Iris pigment epithelial cell (primary cell): ENCODE measurements at places on chromosomes 1 and 21.
A peak's percentile ranks its signal among the peaks of the same experiment; 100 is the strongest.

- DNase-seq, result peak; percentile 71
These were observed 8.6 kb downstream of the YBEY start for GRCh38 chr21:46294647-46295176.

GRCh38 chr21:22900490-22900889, 1902.3 kb downstream of the NCAM2 start:
- DNase-seq, result peak; percentile 25

DNA sequence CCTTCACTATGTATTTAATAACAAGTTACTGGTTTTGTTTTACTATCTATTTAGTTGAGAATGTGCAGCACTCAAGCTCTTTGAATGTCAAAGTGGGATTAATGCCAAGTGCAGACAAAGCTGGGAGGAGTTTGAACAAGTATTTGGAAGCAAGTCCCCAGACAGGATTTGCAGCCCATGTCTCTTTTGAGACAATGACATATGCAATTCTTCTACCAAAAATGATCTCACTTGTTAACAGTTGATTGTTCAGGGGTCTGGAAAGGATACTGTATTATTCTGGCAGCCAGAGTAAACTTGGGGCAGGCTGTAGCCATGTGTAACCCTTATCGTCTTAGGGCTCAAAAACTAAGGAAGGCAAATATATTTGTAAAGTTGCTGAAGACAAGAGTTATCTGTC, 15.8 kb downstream of the COLGALT2 start:
- DNase-seq, result no peak

GRCh38 chr1:40712405-40712944, 21.0 kb downstream of the NFYC start:
- DNase-seq, result no peak

DNA sequence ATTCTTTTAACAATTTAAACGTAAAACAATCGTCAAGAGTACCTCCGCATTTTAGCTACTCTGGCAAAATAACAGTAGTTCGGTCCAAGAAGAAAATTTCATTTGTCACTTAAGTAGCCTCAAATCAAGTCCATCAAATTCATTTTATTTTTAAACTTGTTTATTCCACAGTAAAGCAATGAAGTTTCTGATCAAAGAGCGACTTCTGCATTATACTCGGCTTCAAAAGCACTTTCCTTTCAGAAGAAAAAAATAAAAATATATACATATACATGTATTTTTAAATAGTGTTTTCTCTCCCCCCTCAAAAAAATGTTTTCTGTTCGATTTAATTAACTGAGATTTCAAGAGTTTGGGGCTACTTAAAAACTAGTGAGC, 115.0 kb downstream of the RERE start:
- no peak for DNase-seq

DNA sequence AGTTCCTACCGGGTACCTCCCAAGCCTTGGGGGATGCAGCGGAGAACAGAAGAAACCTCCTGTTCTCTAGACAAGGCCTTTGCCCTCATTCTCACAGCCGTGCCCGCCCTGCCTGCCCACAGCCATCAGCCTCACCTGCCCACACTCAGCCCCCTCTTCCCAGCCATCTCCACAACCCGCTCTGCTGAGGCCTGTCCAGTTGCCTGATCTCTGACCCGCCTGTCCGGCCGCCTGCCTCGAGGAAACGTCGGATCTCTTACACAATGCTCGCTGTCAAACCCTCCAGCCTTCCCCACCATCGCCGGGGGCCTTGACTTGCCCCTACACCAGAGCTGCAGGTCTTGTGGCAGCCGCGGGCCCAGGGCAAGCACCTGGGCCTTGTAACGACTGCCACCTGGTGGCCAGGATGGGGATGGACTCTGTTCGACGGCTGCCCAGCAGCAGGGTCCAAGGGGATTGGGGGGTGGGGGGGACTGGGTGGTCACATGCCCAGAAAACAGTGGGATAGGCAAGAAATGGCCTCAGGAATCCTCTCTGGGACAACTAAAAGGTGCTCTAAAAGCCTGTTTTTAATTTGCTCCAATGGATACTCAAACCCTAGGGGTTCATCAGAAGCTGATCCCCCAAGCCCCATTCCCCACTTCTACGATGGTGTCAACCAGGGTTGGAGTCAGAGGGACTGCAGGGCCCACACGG, 31.0 kb downstream of the SLC45A1 start:
- peak; percentile 58 for DNase-seq

- peak; percentile 52 for DNase-seq
These were observed 8.4 kb upstream of the C1orf185 start for GRCh38 chr1:51093581-51093980.

- DNase-seq, result no peak
These were observed 7.0 kb downstream of the CLCN6 start for GRCh38 chr1:11813021-11813420.

GRCh38 chr1:221884821-221885220, 142.9 kb upstream of the DUSP10 start:
- peak; percentile 25 for DNase-seq

DNA sequence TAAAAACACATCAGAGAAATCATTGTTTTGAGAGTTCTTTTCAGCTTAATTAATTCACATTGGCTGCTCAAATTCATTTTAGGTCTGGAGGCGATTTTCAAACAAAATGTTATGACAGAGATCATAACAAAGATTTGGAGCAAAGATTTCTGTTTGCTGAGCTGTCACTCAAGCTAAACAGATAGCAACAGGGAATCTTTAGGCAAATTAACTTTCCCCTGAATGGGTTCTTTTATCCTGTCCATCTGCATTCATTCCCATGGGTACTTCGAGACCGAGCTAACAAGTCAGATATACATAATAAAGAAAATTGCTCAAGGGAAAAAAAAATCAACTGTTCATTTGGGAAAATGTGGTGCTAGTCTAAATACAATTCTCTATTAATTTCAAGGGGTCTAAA, 30.2 kb upstream of the CA6 start:
- no peak for DNase-seq

DNA sequence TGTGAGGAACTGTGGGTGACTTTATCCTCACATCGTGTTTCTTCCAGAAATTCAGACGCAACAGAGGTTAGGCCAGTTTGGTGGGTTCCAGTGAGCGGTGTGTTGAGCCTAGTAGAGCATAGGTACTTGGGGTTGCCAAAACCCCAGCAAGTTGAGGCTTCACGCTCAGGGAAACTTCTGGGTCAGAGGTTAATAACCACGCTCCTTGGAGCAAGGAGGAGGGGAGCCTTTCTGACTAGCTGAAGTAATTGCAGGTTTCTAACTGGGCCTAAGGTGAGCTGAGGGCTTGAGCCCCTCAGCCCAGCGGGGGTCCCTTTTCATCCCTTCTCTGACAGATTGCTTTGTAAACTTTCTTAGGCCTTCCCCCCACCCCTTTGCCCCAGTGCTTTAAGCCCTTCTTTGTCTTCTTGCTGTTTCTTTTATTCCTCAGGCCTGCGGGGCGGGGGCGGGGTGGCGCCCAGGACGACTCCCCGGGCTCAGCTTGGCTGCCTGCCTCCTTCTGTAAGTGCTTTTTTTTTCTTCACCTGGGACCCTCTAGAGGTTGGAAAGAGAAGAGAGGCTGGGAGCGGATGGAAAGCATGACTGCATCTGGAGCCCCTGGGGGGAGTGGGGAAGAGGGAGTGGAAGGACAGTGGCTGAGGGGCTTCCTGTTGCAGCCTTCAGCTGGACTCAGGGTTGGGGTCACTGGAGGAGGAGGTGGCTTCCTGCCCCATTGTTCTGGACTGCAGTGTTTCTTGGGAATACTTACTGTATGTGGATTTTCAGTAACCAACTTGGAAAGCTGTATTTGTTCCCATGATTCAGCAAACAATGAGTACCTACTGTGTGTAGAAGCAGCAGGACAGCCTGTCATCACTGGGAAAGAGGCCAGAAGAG, 1.3 kb upstream of the ZNF436 start:
- DNase-seq, result no peak

DNA sequence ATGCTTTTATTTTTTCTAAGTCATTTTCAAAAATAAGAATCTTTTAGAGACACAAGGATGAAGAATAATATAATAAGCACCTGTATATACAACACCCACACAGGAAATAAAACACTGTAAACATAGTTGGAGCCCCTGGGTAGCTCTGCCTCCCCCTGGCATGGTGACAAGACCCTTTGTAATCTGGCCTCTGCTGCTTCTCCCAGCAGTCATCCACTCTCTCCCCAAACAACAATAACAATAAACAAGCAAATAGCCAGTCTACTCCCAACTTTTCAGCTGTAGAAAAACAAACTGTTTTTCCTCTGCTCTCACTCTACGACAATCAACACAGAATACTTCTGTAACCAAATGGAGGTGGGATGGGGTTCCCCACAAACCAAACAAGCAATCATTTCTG, 110.1 kb downstream of the CSMD2 start:
- no peak for DNase-seq

GRCh38 chr1:247437551-247438505, 20.1 kb downstream of the OR2B11 start:
- no peak for DNase-seq

DNA sequence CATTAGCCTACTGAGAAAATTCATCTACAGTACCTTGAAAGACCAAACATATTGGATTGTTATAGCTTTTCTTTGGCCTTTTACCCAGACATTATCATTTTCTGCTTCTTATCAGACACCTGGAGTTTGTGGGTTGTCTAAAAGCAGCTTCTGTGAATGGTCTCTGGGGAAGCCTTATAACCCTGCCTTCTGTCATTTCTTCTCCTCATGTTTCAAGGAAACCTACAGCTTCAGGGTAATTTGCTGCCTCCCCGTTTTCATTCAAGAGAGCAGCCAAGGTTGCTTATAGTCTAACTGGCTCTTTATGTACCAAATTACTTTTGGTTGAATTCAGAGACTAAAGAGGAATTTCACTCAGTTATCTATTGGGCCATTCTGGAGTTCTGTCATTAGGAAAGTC, 288.3 kb upstream of the SGIP1 start:
- DNase-seq, result no peak

GRCh38 chr1:16046842-16047241, 3.3 kb downstream of the CLCNKB start:
- peak; percentile 9 for DNase-seq

- no peak for DNase-seq
These were observed 24.5 kb downstream of the EEIG2 start for GRCh38 chr1:108584428-108584856.

DNA sequence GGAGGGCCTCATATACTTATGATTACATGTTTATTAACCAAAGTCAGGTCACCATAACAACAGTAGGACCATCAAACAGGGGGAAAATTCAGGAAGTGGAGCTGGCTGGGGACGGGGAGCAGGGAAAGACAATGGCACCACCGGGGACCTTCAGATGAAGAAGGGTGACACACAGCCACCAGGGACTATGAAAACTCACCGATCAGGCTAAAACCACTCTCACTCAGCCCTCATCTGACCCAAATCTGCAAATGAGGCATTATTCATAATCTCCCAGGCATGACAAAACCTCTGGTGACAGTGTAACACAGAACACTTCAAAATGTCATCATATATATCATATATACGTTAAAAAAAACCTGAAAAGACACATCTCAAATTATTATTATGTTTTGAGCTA, 11.2 kb downstream of the MKNK1 start:
- no peak for DNase-seq

DNA sequence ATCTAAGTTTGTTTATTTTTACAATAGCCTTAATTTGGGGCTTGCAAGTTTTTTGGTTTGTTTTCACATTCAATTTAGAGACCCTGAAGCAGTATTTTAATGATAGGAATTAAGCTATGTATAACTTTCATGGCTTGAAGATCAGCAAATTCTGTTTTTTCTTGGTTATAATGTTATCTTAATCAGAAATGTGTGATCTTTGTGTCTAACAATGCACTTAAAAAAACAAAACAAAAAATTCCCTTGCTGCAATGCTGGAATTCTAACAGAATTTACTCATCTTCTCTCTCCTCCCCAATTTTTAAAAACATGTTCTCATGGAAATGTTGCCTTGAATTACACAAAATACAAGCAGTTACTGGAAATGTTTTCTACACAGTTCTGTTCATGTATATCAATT, 113.1 kb downstream of the OLFML2B start:
- DNase-seq, result peak; percentile 61

- DNase-seq, result no peak
These were observed 390.4 kb upstream of the ADGRL2 start for GRCh38 chr1:81410351-81410750.

DNA sequence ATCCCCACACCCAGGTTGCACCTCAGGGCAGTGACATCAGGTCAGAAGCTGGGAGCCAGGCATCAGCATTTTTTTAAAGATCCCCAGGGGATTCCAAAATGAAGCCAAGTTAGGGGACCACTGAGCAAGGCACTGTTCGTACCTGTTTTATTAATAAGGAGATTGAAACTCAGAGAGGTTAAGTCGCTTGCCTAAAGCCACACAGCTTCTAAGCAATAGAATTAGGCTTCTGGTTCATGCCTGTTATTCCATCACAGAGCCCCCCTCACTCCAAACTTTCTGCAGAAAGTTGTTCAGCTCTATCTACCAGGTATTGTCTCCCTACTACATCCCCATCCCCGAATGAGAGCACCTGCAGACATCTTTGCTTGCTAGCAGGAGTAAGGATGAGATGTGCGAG, 28.7 kb downstream of the KCNN3 start:
- no peak for DNase-seq

DNA sequence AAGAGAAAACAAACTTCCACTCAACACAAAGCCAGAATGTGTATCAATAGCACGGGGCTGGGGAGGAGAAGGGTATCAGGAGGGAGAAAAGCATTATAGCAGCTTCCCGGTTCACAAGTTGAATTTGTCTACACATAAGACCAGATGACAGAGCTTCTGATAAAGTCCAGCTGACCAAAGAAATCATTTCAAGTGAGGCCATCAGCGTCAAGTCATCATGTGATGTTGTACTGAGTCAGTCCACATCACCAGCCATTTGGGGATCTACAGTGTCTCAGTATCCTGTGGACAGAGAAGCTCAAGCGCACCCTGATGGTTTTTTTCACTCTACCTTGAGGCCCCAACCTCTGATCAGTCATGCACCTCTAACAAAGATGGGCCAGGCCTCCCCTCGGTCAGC, 33.0 kb downstream of the SETD4 start:
- peak; percentile 7 for DNase-seq

DNA sequence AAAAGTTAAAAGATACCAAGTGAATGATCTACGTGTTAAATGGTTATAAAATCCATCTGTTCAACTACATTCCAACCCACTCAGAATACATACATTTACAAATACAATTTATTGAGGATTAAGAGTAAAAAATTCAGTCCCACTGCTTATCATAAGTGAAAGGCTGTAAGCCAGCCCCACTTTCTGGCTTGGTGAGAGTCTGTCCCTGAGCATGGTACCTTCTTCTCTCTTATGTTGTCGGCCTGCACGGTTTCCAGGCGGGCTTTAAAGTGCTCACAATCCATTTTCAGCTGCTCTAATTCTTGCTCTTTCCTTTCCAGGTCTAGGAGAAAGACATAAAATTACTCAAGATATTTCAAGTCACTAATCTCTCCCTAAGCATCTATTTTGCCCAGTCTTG, 15.2 kb downstream of the HSF2BP start:
- DNase-seq, result no peak

DNA sequence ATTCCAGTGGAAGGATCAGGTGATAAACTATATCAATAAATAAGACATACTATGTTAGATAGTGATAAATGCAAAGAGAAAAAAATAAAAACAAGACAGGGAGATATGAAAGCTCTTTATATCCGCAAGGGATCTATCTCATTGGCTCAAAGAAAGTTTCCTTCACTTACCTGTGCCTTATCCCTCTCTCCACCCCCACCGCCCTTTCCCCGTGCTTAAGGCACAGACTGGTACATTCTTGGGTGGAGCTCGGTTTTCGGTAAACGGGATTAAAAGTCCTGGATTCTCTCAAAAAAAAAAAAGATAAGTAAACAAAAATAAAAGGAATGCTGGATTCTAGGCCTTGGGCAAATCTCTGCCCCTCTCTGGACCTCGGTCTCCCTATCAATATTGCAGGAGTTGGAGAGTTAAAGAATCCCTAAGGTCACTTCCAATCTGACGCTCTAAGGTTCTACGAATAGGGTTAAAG, 593 bp upstream of the DNAJC16 start:
- DNase-seq, result no peak

- no peak for DNase-seq
These were observed 84.0 kb downstream of the RERE start for GRCh38 chr1:8733484-8733883.
